ENCODE measurements at places on chromosomes 5 and 9.

GRCh38 chr5:108747111-108747773 is 455 bp upstream of the FER start:
- DNase-seq: no peak

GRCh38 chr9:79709743-79710674 is 138.2 kb downstream of the TLE4 start:
- no peak for DNase-seq

GRCh38 chr5:176897263-176897662 is 1.9 kb downstream of the HK3 start:
- no peak for DNase-seq

DNA sequence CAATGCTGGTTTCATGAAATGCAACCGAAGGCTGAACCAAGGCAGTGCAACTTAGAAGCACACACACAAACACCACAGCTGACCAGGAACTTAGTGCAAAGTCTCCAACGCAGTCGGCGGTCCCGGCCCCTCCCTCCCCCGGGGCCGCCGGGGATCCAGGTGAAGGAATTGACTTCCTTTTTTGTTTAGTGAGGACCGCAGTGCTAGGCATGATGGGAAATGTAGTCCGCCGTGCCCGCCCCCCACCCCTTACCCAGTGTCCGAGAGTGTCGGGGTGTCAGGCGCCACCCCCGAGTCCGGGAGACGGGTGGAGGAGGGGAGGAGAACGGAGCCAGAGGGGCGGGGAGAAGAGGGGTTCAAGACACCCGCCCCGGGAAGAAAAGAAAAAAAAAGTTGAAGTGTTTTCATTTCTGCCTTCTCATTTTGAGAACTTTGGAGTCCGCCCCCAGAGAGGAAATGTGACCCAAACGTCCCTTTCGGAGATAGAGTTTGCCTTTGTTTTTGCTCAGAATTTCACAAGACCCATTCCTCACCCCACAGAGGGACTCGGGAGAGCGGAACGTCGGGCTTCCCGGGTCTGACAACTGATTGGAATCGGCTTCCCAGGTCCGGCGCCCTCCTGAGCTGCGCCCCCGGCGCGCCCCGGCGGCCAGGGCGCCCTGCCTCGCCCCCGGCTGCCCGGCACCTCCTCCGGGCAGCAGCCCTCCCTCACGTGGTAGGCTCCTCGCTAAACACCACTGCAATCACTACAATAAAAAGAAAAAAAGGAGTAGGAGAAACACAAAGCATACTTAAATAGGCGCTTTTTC is 2.0 kb downstream of the IER5L start:
- DNase-seq: peak; percentile 93

DNA sequence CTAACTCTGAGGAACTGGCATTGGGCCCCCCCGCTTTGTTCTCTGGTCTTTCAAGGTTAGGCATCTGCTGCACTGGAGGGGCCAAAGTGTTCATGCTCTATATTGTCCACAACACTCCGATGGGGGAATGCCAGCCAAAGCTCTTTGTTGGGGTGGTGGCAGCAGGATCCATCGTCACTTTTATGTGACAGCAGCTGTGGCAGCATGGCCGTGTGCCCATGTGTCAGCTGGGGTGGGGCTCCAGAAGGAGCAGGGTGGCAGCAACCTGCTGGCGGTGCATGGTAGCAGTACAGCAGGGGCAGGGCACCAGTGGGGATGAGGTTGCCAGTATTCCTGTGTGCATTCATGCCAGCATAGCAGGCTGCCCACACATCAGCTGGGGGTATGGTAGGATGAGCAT is 28.2 kb downstream of the ITGA2 start:
- DNase-seq: no peak

DNA sequence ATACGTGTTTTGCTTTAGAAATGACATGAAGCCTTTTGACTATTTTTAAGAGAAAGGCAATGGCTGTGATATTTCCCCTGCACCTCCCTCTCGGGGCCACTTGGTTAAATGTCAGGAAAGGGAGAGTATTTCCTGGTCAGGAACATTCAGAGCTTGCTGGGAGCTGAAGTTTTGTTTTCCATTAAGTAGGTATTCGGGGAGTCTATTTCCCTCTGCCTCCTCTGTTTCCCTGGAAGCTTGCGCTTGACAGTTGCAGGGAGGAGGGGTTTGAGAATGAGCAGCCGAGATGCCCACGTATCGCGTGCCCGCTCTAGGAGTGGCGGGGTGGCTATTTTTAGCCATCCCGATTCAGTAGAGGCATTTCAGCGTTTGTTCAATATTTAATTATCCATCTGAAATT is 6.7 kb downstream of the DAB2IP start:
- DNase-seq: no peak

DNA sequence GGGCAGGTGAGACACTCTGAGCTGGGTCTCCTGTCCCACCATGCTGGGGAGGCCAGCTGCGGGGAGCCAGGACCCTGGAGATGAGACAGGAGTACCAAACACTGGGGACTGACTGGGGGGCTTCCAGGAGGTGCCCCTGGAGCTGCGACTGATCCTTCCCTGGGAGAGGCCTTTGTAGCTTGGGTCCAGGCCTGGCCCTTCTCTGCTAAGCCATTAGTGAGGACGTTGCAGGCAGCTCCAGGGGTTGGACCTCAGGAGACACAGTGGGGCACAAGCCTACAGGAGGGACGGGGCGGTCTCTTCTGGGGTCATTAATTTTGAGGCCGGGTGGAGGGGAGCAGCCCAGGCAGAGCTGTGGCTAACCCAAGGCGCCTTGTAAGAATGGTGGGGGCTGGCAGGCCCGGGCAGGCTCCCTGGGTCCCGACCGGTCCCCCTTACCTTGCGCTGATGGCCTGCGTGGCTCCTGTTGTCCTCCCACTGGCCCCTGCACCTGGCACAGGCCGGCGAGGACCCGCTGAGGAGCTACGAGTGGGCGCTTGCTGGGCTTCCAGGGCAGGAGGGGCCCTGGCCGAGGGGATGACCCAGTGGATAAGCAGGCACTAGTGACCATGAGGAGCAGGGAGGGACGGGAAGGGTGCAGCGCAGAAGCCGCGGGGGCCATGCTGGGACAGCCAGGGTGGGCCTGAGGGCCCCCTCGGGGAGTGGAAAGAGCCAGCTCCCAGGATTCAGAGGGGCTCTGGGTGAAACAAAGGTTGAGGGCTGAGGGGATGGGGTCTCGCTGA is 5.1 kb downstream of the MRPS2 start:
- DNase-seq: no peak

GRCh38 chr9:37910271-37910670 is 6.3 kb upstream of the SLC25A51 start:
- DNase-seq: no peak

DNA sequence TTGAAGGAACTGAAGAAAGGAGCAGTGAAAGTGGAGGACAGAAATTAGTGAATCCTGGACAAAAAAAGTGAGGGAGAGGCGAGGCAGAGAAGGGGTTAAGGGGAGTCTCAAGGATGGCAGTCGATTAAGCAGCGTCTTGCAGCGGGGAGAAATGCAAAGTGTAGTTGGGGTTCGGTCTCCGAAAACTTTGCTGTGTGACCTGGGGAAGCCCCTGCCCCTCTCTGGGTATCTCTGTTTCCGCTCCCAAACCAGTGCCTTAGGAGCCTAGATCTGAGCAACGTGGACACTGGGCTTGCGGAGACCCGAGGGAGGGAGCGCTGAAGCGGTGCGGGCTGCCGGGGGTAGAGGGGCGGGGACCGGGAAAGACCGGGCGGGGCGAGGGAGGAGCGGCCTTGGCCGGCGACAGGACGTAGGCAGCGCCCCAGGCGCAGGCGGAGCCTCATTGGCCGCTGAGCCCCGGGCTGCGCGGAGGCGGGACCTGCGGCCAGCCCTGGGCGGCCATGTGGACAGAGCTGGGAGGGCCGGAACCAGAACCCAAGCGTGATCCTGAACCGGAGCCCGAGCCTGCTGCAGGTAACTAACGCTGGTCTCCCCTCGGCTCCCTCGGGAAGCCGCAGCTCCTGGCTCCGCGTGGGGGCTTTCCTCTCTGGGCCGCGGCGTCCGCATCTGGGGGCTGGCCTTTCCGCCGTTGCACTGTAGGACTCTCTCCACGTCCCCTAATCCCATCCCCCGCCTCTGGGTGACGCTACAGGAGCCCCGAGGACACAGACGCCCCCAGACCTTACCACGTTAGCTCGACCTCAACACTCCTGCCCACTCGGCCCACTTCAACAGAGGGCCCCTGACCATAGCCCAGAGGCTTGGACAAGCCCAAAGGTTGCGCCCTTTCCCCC is at the start of gene ALDH1B1:
TSS of gene ALDH1B1 (plus strand) at position 468 of the 893 bp plus-strand sequence. CDS start 3,047 bp downstream, outside the sequence.
- DNase-seq: peak; percentile 88

DNA sequence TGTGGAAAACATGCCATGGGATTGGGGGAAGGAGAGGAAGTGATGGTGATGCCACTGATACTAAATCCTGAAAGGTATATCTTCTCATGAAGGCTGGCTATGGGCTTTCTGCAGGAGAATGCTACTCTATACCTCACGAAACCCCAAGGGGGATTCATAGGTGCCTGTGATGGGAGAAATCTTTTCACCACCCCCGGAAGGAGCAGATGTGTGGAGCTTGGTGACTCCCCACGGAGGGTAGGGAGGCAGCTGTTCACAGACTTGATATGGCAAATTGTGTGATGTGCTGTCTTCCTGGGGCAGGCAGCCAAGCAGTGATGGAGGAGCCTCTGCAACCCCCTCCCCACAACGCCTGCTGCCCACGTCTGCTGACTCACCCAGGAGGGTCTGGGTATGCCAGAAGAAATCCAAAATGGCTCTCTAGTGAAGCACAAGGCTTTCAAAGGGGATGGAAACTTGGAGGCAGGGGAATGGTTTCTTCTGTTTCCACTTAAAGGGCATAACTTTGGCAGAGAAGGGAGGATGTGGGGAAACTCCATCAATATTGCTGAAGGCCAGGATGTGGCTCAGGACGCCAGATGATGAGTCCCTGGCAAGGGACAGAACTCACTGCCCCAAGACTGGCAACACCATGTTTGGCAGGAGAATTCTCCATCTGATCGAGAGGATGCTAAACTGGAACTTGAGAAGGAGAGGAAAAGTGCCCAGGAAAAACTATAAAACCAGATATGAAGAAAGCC is 188.3 kb downstream of the GABBR2 start:
- DNase-seq: peak; percentile 49

DNA sequence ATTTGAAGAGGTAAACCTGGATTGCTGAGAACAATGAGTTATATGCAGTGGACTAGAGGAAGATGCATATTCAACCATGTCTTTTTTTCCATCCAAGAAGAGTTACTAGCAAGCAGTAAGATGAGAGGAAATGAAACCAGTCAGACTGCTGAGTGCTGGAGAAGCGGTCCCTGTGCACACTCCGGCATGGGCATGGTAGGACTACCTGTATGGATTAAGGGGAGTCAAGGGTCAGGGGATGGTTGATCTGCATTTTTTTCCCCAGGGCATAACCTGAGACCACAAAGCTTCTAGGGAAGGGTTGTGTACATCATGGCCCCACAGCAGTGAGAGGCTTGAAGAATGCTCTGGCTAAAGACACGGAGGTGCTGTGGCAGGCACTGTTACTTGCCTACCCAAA is 76.6 kb upstream of the ZNF169 start:
- DNase-seq: no peak

DNA sequence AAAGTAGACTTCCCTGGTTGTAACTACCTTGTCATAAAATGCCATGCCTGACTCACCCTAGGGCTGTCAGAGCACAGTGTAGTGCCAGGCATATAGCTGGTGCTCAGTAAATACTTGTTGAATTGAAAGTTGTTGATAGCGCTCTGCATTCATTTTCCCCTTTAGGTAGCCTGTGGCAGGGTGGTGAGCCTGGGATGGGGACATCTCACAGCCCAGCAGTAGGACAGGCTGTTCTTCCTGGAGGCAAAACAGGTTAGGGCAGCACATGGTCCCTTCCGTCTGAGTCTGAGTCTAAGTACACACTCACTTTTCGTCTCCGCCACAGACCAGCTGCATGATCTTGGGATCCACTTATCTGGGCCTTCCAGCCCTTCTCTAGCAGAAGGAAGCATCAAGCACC is 401.9 kb downstream of the ZSWIM6 start:
- DNase-seq: no peak

DNA sequence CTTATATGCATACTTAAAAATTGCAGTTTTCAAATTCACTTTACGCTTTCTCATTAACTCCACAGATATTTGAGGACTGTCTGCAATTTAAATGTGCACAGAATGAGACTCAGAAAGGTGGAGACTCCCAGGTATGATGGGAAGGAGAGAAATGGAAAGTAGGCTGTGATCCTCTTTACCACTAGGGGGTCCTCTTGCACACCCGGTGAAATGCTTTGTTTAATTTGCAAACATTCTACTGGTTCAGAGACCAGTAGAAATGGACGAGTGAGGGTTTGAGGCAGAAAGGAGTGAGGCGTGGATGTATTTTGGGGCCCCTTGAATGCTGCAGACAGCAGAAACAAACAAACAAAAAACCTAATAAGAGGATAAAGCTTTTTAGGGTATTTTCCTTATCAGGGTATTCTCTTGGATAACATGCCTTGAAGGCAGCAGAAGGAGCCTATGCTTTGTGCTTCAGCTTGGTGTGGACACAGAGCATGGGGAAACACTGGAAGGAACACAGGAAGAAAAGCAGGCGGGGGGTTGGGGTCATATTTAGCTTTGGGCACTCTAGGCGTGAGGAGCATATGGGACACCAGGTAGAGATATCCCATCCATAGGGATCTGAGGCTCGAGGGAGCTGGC is 410.1 kb downstream of the DMRT2 start:
- DNase-seq: no peak

DNA sequence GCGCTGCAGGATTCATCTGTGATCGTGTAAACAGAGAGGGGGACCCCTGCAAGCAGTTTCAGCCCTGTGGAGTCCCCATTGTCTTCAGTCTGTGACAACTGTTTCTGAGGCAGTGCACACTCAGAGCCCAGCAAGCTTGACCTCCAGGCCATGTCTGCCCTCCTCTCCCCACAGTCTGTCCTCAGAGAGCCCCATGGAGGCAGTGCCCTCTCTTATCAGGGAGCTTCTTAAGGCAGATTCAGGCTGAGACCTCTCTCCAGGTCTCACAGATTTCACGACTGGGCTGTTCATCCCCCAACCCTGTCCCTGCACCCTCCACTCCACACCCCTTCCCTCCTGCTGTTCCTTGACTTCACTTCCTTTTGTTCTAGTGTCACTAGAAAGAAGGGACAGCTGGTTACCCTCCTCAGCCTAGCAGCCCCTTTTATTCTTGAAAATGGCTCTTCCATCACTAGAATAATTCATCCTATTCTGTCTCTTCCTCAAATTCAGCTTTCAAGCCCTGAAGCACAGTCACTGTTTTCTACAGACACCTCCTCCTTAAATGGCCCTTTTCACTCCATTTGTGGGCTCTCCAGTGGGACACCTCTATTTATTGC is 218.4 kb downstream of the MED10 start:
- no peak for DNase-seq

DNA sequence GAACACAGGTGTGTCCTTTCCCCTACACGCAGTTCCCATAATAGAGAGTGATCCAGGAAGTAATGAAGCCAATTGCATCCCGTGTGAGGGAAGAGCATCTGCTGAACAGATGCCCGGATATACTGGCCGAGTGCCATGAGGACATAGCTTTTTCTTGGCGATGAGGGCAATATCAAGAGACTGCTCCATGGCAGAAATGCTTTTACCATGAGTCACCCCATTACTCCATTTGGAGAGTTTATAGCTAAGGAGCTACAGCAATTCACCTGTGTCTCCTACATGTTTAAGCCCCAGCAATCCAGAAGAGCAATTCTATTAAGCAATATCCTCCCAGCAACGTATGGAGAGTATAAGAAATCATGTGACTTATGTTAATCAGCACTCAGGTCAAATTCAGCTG is 222.0 kb upstream of the KLF4 start:
- peak; percentile 93 for DNase-seq

All from EH (cell line).